ENCODE measurements at places on chromosomes 3 and 15. TPM values are rescaled to one million over a fixed set of nuclear protein-coding genes. Genes with fewer than 3 reads are reported as not detected.

DNA sequence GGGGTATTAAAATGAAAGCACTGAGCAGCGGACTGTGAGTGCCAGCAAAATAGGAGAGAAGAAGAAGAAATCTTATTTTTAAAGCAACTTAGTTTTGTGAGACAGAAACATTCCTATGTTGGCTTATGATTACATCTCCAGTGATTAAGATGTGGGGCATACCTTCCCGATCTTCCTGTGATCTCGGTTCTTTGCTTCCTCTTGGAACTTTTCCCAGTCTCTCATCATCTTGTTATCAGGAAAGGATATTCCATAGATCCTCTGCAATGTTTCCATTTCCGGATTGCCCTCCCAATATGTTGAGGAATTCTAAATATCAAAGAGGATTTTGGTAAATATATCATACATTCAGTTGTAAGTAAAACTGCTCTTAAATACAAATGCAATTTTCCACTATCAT lies 22.2 kb downstream of the TARS3 start:
- DNase-seq = no peak

DNA sequence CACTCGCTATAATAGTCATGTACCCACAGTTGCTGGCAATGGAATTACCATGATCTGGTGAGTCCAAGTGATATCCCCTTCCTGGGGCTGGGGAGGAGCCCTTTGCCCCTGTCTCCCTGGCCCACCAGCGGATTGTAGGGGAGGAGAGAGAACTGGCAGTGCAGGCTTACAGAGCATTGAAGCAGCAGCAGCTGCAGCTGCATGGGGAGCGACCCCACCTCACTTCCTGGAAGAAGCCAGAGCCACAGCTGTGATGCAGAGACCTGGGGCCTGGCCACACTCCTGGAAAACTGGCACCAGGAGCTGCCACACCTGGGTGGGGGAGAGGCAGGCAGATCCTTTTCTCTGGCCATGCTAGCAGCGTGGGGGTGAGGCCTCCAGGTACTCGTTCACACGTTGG lies 300.1 kb upstream of the PROK2 start:
- DNase-seq = no peak

GRCh38 chr3:172859041-172859440 lies 108.5 kb downstream of the ECT2 start:
- peak; percentile 17 for DNase-seq

Gene NLGN1
- total RNA-seq = 16.9 TPM

Gene CHRD
- total RNA-seq = 1.3 TPM
